GM10248 (cell line): ENCODE measurements at places on chromosomes 7 and 10.

DNA sequence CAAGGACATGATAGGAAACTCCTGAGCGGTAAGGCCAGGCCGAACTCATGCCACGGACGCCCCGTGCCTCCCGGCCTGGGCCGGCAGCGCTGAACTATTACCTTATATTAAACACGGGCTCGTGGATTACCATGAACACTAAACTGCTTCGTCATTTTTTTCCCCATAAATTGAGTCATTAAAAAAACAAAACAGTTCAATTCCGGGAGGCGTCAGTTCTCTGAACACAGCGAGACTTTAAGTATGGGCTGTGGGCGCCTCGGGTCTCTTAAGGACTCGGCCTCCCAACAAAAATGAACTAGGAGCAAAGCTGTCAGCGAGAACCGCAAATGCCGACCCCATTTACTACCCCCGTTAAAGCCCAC lies 519 bp downstream of the PITRM1 start:
- no peak for DNase-seq

DNA sequence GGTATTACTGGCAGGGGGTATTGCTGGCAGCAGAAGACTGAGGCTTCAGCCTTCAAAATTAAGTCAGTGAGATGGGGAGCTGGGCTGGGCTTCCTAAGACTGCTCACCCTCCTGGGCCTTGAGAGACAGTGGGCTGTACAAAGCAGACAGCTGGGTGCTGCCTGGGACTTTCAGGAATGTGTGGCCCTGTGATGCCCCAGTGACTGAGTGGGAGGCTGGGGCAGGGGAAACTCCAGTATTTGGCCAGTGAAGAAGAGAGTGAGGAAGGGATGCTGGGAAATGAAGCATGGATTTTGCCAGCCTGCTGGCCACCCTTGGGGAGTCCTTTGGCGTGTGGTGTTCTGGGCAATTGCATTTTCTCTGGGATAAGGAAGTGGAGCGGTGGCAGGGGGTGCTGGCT lies 442 bp downstream of the ANKRD2 start:
- no peak for DNase-seq

DNA sequence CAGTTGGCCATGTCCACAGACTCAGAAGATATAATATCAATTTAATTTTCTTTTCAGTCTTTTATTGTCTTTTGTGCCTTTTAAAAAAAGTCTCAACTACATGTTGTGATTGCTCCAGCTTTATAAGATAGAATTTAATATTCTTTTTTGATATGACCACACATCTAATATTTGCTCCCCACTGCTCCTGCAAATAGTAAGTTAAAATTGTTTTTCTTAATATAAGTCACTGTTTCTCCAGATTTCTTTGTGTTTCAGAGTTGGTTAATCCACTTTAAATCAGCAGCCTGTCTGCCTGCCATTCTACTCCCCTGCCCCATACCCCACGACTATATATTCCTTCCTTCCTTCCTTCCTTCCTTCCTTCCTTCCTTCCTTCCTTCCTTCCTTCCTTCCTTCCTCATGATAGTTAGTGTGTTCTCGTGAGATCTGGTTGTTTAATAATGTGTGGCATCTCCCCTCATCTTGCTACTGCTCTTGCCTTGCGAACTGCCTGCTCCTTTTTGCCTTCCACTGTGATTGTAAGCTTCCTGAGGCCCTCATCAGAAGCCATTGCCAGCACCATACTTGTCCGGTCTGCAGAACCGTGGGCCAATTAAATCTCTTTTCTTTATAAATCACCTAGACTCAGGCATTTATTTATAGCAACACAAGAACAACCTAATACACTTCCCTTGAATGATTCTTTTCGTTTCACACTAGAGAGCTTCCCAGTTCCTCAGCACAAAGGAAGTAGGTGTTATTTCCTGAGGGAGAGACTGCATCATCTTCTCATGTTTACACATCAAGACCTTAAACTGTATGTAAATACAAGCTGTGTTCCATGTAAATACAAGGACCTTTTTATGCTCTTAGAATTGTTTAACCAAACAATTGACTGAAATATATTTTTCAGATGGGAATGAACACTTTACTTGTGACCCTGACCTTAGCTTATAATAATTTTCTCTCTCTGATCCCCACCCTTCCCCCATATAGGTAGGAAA lies 24.5 kb downstream of the TAS2R16 start:
- no peak for DNase-seq

DNA sequence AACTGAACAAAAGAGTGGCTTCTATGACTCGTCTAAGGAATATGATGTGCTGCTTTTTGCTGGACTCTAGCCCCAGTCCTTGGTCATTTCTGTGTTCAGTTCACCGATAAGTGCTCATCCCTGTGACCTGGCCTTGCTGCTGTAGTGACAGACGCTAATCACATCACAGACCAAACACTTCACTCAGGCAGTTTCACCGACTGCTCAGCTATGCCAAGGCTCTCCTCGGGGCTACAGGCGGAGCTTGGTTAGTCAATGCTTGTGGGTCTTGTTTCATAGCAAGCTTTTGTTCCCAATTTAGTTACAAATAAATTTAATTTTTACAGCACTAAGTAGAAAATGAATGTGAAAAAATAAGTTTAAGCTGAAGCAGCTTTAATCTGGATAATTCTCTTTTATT lies 190.8 kb upstream of the PRKCQ start:
- DNase-seq: no peak

DNA sequence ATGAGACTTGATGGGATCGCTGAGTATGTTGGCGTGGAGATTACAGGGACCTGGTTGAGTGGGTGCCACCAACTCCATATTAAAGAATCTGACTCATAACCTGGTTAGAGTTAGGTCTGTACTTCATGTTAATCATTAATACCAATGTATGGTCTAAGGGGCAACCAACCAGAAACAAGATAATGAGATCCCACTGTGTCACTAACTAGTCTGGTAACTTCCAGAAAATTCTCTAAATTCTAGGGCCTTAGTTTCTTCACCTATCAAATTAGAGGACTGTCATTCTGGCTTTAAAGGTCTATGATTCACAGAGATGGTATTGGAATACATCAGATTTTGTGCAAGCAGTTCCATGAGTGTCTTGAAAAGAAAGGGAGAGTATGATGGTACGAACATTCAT lies 102.2 kb downstream of the SNX10 start:
- DNase-seq: no peak

GRCh38 chr10:101690461-101690860 lies 4.5 kb downstream of the FBXW4 start:
- DNase-seq: no peak

DNA sequence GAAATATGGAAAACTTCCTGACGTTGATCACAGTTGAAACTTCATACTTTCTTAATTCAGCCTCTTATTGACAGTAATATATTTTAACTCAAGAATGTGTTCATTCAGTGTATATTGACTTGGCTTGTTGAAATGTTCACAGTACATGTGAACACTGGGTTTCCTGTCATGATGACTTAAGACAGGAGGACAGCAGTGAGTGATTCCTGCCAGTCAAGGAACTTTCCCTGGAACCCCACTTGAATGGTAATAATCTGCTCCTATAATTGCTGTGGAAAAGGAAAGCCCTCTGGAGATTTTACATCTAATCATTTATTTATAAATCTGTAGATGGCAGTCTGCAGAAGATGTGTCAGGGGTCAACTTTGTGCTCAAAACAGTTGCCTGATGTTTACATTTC lies 216.5 kb downstream of the MGMT start:
- DNase-seq: no peak

- DNase-seq: no peak
Measured at GRCh38 chr7:99992330-99993038, 16.7 kb upstream of the AZGP1 start.

- DNase-seq: no peak
Measured at GRCh38 chr10:70306181-70306705, 22.4 kb upstream of the NPFFR1 start.

DNA sequence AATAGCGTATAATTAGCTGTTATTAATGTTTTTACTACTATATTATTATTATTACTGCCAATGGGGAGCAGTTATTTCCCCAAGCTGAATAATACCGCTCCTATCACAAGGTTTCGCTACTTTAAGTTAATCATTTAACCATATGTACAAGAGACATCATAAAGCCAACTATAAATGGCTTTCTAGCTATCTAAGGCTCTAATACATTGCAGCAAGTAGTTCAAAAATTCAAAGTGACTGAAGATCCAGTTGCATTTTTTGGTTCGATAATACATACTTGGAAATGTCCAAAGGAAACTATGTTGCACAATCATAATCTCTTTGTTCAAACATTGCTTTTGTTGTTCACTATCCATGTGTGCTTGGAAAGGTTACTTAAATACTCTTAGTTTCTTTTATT lies 952.0 kb upstream of the MBL2 start:
- no peak for DNase-seq

- DNase-seq: no peak
Measured at GRCh38 chr7:35571611-35572240, 123.2 kb downstream of the HERPUD2 start.

GRCh38 chr7:133540096-133540860 lies 287.4 kb downstream of the EXOC4 start:
- no peak for DNase-seq

- no peak for DNase-seq
Measured at GRCh38 chr10:63348245-63348850, 117.4 kb downstream of the JMJD1C start.

- no peak for DNase-seq
Measured at GRCh38 chr10:95451150-95451549, 110.0 kb downstream of the SORBS1 start.

DNA sequence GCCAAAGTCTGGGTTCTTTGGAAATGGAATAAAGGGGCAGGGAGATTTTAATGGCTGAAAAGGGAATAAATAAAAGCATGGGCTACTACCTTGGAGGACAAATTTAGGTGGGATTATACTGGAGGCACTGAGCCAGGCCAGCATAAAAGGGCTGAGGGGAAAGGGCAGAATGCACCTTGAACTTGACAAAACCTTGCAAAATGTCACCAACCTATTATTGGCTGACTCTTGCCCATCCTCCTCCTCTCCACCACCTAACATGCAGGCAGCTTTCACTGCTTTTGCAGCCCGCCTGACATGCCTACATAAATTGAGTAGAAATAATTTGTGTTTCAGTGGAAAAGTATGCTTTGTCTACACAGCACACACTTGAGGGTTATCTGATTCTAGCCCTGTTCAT lies 65.3 kb upstream of the ABLIM1 start:
- DNase-seq: no peak

GRCh38 chr10:32744321-32744720 lies 213.7 kb downstream of the ITGB1 start:
- DNase-seq: no peak

DNA sequence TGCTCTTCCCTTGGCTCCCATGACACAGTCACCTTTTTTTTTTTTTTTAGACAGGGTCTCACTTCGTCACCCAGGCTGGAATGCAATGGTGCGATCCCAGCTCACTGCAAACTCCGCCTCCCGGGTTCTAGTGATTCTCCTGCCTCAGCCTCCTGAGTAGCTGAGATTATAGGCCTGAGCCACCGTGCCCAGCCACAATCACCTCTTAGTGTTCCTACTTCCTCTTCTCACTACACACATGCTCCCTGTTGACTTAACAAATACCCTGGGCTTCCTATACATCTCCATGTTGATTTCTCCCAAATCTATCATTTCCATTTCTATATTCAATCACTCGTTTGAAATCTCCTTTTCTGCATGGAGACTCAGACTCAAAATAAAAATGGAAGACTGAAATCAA lies 91.7 kb downstream of the CUBN start:
- no peak for DNase-seq

- no peak for DNase-seq
Measured at GRCh38 chr10:3976718-3977117, 191.7 kb upstream of the KLF6 start.

GRCh38 chr10:104342941-104343411 lies 4.7 kb upstream of the ITPRIP start:
- DNase-seq: no peak

DNA sequence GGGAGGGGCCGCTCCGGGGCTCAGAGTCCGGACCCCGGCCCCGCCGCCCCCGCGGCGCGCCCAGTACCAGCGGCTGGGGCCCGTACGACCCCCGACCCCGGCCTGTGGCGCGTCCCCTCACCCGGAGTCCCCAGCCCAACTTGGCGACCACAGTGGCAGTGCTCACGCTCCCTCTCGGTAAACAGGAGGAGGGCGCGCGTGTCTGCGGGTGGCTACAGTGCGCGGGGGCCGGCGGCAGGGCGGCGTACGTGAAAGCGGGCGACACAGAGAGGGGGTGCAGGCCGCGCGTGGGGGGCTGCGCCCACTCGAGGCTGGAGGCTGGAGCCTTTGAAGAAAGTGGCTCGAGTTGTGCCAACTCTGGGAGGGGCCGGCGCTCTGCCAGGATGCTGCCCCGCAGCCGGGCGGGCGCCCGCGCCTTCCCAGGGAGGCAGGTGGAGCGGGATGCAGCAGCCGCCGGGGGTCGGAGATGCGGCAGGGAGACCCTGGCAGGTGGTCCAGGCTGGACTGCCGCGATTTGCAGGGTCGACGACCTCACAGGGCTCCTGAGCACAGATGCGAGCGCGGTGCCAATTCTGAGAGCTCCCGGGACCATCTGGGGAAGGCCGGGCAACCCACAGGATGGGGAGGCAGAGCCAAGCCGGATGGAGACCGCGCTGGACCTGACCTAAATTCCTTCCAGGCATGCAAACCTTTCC lies 655 bp downstream of the PTPRE start:
- no peak for DNase-seq

DNA sequence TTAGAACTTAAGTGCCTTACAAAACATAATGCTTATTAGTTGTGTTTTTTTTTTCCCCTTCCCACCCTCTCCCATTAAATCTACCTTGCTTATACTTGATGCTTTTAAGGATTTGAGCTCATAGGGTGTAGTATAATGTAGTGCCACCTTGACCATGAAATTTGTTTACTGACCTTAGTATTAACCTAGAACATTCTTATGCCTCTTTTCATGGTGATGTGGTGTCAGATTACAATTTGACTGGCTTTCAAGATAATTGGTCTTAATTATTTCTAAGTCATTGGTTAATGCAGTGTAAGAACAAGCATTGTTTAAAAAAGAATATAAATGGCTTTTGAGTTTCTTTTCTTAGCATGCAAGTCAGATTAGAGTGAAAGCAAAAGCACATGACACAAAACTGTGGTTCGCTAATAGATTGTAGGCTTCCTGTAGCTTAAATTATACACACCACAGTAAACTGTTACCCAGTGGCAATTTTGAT lies 61.8 kb downstream of the ADD3 start:
- peak; percentile 58 for DNase-seq

DNA sequence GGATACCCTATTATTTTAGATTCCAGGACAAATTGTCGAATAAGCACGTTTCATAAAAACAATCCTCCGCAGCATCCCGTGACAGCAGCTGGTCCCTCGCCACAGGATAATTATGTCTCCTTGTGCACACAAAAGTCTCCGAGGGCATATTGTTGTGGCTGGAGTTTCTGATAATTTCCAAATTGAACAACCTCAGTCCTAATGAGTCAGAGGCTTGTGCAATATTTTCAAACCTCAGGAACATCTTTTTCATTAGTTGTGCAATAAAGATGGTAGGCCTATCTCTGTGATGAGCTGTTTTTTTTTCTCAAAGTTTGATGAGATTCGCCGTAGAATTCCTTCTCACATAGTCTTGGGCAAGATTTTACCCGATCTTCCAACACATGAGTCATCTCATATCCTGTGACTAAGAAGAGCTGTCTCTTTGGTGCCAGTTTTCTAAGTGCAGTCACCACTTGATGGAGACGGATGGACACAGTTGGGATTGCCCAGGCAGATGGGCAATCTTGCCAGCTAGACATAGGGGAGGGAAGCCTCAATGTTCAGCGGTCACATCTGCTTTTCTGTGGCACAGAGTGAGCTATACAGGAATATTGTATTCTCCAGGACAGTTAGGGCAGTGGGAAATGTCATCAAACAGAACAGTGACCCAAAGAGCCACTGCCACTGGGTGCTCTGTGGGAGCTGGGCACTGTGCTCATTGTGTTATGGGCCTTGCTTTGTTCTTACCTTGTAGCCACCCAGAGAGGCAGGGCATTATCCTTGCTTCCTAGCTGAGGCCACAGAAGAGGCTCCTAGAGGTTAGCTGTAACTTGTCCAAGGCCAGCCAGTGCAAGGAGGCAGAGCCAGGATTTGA lies 7.8 kb downstream of the HTRA1 start:
- no peak for DNase-seq
